KG1 (cell line): ENCODE measurements at places on chromosomes 2 and 18.
A peak's percentile ranks its signal among the peaks of the same experiment; 100 is the strongest.

DNA sequence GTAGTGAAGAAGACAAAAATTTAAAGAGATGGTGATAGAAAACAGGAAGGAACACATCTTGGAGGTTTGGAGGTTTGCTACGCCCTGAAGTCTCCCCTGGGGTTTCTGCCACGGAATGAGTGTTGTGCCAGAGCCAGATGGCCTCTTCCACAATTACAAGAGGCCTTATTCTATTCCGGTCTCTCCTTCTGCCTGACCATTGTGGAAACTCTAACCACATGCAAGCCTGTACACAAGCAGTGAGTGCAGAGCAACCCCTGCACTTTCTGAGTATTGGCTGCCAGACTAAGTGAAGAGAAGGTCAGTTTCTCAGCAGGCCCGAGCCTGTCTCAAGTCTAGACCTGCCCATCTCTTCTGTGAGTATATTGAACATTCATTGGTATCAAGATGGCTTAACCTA lies 22.7 kb upstream of the MYO1B start:
- DNase-seq, result no peak

- DNase-seq, result no peak
Measured at GRCh38 chr2:17649026-17649425, 104.6 kb downstream of the SMC6 start.

DNA sequence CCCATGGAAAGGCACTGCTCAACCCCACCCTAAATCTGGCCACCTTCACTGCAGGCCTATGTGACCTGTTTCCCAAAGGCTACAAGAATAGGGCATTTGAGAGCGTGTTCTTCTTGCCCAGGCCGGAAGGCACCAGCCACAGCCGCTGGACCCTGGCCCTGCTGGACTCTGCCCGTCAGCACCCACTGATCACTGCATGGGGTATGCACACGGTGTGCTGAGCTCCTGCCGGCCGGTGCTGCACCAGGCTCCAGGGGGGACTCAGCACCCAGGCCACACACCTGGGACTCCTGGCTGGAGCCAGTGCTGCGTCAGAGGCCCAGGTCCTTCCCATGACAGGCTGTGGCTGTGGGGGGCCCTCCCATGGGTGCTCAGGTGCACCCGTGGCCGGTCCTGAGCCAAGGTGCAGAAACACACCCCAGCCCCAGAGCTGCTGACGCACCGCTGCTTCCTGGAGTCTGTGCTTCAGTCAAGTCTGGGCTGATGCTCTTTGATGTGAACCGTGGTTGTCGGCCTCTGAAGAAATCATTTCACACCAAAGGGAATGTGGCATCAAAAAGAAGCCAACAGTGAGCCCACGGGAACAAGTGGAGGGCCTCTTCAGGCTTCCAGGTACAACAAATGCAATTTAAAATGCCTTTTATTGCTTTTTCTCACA lies 6.5 kb downstream of the KCNG2 start:
- no peak for DNase-seq

GRCh38 chr18:3179430-3180089 lies 40.2 kb downstream of the MYOM1 start:
- no peak for DNase-seq

GRCh38 chr18:22564036-22564435 lies 146.3 kb upstream of the CTAGE1 start:
- DNase-seq, result no peak

GRCh38 chr2:223601932-223602666 lies at the start of gene SCG2:
SCG2 (minus strand) TSS chr2:223602361; CDS start chr2:223599282, 3,079 bp downstream.
- no peak for DNase-seq

- DNase-seq, result no peak
Measured at GRCh38 chr2:188977317-188977716, 3.1 kb downstream of the COL3A1 start.

DNA sequence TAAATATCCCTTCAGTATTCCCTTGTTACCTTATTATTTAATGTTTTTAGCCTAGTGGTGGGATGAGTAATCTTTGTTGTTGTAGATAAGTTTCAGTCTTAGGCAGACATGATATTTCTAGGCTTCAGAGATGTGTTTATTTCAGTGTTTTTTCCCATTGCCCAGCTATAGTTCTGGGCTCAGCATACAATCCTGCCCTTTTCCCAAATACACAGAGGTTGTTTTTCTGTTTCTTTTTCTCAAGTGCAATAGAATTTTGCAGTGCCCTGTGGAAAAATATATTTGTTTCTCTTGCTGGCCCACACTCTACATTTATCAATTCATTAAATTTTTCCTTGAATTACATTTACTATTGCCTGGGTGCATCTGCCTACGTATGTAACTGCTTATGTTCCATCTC lies 321.8 kb downstream of the KCNJ3 start:
- no peak for DNase-seq

- DNase-seq, result no peak
Measured at GRCh38 chr18:11544060-11544633, 65.2 kb upstream of the SLC35G4 start.

GRCh38 chr2:167924556-167924955 lies 322.8 kb downstream of the STK39 start:
- DNase-seq, result no peak

DNA sequence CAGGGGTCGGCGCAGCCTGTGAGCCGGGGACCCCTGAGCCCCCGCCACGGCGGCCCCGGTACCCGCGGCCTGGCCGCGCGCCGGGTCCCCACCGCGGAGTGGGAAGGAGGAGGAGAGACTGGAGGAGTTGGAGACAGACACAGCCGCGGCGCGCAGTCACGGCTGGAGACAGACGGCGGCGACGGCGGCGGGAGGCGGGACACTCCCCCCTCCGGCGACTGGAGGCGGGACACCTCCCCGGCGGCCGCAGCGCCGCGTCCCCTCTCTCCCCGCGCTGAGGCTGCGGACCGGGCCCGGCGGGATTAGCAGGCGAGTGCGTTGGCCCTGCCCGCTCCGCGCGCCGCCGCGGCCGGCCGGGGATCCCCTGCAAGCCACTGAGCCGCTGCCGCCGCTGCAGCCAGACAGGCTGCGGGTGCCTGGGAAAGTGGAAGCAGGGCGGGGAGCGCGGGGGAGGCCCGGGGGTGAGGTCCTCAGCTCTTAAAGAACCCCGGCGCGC lies 1.0 kb upstream of the LDLRAD4 start:
- peak; percentile 23 for DNase-seq

DNA sequence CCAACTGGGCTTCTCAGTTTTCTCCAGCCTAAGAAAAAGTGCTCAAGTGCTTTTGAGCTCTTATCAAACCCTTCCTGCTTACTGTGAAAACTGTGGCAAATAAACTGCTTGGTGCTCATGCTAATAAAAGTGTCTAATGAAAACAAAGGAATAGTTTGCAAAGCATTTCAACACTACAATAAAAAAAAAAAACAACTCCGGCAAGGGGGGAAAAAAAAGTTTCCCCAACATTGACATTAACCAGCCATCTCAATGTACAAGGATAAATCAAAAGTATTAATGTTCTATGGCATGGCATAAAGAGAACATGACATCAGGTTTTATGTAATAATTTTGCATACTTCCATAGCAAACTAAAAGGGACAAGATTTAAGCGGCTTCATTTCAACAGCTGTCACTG lies 14.7 kb upstream of the STPG4 start:
- DNase-seq, result no peak

DNA sequence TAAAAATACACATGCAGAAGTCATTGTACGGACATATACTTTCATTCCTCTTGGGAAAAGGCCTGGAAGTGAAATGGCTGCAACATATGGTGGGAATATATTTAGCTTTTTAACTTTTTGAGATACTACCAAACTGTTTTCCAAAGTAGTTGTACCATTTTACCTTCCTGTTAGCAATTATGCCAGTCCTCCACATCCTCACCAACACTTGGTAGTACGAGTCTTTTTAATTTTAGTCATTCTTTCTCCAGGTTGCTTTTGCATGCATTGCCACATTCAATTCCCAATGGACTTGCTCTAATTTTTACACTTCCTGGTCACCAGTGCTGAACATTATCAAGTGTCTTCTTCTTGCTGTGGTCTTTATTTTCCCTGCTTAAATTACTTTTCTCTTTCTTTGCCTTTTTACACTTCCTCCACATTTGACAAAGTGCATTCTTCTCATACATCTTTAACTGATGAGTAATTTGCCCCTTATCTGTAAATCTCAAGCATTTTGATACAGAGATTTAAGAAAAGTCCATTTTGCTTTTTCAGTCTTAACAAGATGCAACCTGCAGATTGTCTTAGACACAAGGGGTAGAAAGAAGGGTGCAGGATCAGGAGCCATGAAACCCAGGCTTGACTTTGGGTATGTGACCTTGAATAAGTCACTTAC lies 14.5 kb downstream of the VIT start:
- DNase-seq, result no peak

GRCh38 chr18:11040823-11041656 lies 108.3 kb downstream of the PIEZO2 start:
- peak; percentile 23 for DNase-seq

DNA sequence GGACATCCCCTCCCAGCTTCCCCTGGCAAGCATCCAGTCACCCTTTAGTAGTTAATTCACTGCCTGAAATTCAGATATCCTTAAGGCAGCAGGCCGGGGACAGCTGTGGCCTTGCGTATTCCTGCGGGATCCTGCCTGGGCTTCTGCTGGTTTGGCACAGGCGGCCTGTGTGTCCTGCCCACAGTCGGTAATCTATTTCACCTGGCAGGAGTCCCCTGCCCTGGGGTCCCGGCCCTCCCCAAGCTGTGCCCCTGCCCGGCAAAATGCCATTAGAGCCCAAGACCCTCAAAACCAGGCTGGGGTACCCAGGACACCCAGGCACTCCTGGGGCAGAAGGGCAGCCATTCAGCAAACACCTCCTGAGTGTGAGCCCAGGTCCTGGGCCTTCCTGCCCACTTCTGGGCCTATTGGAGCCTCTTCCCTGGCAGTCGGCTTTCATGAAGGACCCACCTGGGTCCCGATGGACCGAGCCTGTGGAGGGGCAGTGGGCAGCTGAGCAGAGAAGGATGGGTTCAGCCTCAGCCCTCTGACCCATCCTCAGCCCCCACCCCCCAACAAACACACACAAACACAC lies 11.6 kb downstream of the CROCC2 start:
- no peak for DNase-seq

- peak; percentile 61 for DNase-seq
Measured at GRCh38 chr2:191020742-191021381, 6.9 kb upstream of the STAT1 start.

DNA sequence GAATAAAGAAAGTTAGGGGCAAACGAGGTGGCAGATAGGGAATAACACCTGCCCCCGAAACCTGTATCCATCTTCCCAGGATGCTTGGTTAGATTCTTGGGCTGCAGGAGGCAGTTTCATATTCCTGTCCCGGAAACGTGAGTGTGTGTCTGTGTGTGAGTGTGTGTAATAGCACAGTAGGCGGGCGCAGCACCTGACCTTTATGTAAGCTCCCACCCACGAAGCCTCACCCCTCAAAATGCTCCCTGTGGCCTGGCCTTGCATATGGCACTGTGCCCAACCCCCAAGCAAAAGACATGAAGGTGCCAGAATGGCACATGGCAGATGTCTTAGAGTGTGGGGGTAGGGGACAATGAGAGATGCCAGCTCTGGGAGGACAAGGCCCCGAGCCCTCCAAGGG lies 48.9 kb downstream of the EFR3B start:
- no peak for DNase-seq

- DNase-seq, result no peak
Measured at GRCh38 chr2:160054984-160055725, 7.3 kb downstream of the PLA2R1 start.

DNA sequence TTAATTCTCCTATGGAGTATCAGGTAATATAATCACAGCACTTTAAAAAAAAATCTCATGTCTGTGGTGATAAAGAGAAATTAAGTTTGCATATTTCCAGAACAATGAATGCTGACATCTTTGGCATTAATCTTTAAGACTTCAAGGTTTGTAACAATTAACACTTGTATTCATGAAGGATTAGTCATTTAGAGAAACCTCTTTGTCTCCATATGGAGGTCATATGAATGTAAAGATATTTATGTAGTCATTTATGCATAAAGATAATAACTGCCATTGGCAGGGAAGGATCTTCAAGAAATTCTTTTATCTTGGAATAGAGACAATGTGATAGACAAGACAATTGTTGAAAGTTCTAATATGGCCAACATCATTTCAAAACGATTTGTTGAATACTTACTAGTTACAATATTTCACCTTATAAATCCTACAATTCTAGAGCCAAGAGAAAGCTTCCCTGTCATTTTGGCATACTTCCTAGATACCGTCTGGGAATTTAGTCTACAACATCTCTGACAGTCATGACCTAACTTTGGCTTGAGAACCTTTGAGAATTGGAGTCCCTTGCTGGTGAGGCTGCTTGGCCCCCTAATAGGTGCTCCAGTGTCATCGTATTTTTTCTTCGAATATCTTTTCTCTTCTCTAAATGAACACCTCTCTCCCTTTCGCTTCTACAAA lies 33.6 kb downstream of the RASGRP3 start:
- no peak for DNase-seq

DNA sequence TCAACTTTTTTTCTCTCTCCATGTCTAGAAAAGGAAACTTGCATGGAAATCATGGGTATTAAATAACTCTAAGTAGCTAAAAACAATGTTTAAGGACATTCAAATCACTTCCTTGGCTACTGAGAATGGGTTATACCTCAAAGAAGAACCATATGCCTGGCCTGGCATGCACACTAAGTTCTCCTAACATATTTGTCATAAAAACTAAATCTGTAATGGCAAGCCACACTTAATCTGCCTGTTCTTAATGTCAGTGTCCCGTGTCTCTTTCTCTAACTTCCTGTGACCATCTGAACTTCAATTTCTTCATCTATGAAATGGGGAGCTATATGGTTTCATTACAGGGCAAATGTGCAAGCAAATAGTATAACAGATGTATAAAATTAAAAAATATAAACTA lies 11.1 kb downstream of the PDE1A start:
- no peak for DNase-seq

DNA sequence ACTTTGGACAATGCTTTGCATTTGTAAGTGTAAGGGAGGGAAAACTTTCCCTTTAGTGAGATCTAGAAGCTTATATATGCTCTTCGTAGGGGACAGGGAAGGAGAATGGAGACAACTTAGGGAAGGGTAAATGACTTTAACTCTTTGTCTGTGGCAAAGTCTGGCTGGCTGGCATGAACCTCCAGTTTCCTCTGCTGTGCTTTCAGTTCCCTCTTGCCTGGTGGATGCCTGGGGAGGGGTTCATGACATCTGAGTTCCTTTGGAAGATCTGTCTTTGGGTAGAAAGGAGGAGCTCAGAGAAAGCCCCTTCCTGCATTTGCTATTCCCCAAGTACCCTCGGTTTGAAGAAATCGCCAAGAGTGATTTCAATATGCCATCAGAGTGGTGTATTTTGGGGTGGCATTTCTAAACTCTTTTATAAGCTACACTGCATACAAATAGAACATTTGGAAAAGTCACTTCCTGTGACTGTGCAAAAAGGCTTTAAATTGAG lies 143.6 kb downstream of the VAPA start:
- no peak for DNase-seq

GRCh38 chr2:48767330-48767729 lies 11.8 kb upstream of the LHCGR start:
- no peak for DNase-seq

- no peak for DNase-seq
Measured at GRCh38 chr18:3054780-3055179, 41.8 kb upstream of the LPIN2 start.
